ENCODE measurements at places on chromosomes 11 and 22. TPM values are rescaled to one million over a fixed set of nuclear protein-coding genes. Genes with fewer than 3 reads are reported as not detected.

The NDUFS3 gene
- total RNA-seq: 107 TPM

The OTOG gene
- 0.32 TPM for total RNA-seq

The FGF19 gene
- total RNA-seq: 0.73 TPM

The TRIM49 gene
- total RNA-seq: not detected

The GRIA4 gene
- not detected for total RNA-seq

The LRRN4CL gene
- total RNA-seq: 0.71 TPM

The PATE2 gene
- not detected for total RNA-seq

The IL17RA gene
- 18.0 TPM for total RNA-seq

The SLC22A9 gene
- not detected for total RNA-seq

The FLRT1 gene
- total RNA-seq: 0.10 TPM

The TSKU gene
- 49.0 TPM for total RNA-seq

The MYEOV gene
- 98.4 TPM for total RNA-seq

The TSPAN18 gene
- total RNA-seq: not detected

The MAJIN gene
- total RNA-seq: not detected

The ART5 gene
- total RNA-seq: not detected

The RRP7A gene
- total RNA-seq: 71.4 TPM

The EPS8L2 gene
- total RNA-seq: 213 TPM

The SLC5A1 gene
- total RNA-seq: 8.6 TPM

The SLC22A24 gene
- not detected for total RNA-seq

The SAA4 gene
- 2.6 TPM for total RNA-seq

The THRSP gene
- total RNA-seq: not detected

The OR4A16 gene
- total RNA-seq: not detected

The OR5P2 gene
- total RNA-seq: not detected

The NAA40 gene
- total RNA-seq: 44.9 TPM
